ENCODE measurements at places on chromosomes 3 and 15.

GRCh38 chr15:75123395-75123794 lies 78.3 kb upstream of the C15orf39 start:
- no peak for DNase-seq

GRCh38 chr3:80898211-80898610 lies 863.2 kb downstream of the GBE1 start:
- DNase-seq: no peak

GRCh38 chr3:123281929-123282328 lies 80.2 kb downstream of the SEC22A start:
- DNase-seq: no peak

- no peak for DNase-seq
These were observed 322.8 kb downstream of the ZNF621 start for GRCh38 chr3:40847551-40847992.

GRCh38 chr3:49171119-49171774 lies at the start of gene KLHDC8B:
KLHDC8B (plus strand) TSS chr3:49171598; CDS start chr3:49172770, 1,172 bp downstream.
- DNase-seq: no peak

DNA sequence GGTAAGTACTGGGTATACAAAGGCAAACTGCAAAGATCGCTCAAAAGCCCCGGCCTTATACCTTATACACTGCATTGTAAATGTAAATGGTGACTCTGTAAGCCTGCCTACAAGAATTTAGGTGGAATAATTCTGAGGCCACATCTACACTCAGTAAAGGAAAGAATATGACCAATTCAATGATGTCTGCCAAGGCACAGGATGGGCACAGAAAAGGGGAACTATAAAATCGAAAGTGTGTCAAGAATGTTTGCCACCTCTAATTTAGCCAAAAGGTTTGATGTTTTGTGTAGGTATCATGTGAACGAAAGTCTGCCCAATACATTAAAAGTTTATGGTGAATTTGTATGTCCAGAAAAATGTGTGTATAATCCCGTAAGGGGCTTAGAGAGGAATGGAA lies 96.1 kb downstream of the FOXP1 start:
- DNase-seq: no peak

DNA sequence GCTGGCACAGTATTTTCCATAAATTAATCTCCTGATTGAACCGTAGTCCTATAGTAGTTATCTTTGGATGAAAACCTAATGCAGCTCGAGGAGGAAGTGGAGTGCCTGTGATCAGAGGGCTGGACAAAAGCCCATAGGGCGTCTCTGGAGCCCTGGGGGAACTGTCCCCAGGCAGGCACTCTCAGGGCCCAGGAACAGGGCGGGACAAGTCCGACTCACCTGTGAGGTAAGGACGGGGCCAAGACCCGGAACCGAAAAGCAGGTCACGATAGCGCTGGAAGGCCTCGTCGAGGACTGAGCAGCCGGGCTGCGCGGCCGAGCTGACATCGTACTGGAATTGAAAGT lies 341 bp downstream of the HEXA start:
- no peak for DNase-seq

GRCh38 chr3:189758186-189758585 lies 127.0 kb downstream of the TP63 start:
- DNase-seq: no peak

DNA sequence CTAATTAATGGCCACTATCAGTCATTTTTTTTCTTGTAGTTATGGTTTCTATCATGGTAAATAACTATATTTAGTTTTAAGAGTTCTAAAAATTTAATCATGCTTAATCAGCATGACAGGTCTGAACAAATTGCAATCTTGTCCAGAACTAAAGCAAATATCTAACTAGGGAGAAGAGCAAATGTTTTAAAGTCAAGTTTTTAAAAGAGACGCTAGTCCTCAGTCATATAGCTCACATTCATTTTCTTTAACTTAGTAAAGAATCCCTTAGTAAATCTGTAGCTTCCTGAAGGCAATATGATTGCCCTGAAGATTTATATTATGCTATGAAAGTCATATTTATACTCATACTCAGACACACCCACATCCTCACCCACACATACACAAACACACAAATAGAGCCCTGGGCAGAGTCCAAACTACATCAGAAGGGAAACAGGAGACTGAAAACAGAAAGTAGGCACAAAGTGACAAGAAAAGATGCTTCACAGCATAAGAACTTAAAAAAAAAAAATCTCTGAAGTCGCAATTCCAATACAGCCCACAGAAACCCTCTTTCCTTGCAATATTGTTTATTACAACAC lies 1149.1 kb downstream of the SI start:
- DNase-seq: no peak

DNA sequence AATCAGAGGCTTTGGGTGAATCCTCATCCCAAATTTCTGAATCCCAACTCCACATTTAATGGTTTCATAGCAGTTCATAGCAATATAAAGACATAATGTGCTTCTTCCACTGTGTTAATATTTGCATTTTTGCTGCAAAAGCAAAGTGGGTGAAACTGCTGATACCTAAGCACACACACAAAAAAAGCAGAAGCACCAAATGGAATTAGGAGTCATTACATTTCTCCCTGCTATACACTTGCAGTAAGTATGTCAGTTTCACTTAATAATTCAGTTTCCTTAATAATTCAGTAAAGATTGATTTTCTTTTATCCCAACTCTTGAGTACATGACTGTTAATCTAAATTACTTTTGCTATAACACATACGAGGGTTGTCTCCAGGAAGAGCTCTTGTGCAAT lies 48.9 kb upstream of the ALCAM start:
- DNase-seq: no peak

DNA sequence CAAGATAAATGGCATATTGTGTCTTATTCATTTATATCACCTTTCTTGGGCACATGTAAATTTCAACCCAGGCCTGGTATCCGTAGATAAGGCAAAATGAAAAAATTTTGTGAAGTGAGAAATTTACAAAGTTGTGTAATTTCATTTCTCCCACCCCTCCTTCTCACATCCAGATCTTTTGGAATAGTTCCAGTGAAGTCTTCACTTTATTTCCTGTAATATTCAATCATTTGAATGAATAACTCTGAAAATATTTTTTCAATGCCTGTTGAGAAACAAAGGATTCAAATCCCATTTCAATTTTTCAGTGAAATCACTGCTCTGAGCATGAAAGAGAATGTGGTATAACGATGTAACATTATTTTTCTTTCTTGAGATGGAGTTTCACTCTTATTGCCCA lies 53.4 kb downstream of the BTLA start:
- DNase-seq: no peak

GRCh38 chr3:31210068-31210645 lies 315.7 kb upstream of the GADL1 start:
- no peak for DNase-seq

DNA sequence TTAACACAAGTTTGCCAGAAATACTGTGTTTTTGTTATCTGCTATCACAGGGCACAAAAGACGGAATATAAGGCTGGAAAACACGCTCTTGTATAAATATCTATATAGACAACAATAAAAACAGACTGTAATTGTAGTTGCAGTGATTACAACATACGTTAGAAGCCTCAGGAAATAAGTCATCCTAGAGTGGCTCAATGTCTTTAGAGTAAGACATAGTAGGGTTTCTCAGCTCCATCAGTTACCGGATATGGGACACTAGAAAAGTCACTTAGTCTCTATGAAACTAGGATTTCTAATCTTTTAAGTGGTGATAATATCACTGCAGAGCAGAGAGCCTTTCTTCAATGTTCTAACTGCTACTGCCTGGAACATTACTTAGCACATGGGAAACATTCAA lies 208.8 kb downstream of the STAG1 start:
- no peak for DNase-seq

GRCh38 chr15:84826369-84826823 lies 9.2 kb downstream of the ALPK3 start:
- DNase-seq: no peak

- no peak for DNase-seq
These were observed 326.1 kb downstream of the ZNF621 start for GRCh38 chr3:40850861-40851260.

DNA sequence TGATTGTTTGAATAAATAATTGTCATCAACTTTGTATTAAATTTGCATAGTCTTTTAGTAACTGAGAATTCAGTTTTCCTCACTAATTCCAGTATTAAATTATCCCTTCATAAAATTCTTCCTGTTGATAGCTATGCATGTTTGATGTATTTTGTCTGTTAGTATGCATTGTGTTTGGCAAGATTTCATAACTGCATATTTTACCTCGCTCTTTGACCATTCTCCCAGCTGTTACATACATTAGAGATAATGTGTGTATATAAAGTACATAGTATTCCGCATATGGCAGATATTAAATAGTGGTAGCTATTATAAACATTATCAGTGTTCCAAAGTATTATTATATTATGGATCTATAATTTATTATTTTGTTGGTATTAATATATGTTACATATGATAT lies 10.6 kb upstream of the NFKBIZ start:
- DNase-seq: no peak

- no peak for DNase-seq
These were observed 859.6 kb downstream of the ROBO1 start for GRCh38 chr3:78908236-78908635.

DNA sequence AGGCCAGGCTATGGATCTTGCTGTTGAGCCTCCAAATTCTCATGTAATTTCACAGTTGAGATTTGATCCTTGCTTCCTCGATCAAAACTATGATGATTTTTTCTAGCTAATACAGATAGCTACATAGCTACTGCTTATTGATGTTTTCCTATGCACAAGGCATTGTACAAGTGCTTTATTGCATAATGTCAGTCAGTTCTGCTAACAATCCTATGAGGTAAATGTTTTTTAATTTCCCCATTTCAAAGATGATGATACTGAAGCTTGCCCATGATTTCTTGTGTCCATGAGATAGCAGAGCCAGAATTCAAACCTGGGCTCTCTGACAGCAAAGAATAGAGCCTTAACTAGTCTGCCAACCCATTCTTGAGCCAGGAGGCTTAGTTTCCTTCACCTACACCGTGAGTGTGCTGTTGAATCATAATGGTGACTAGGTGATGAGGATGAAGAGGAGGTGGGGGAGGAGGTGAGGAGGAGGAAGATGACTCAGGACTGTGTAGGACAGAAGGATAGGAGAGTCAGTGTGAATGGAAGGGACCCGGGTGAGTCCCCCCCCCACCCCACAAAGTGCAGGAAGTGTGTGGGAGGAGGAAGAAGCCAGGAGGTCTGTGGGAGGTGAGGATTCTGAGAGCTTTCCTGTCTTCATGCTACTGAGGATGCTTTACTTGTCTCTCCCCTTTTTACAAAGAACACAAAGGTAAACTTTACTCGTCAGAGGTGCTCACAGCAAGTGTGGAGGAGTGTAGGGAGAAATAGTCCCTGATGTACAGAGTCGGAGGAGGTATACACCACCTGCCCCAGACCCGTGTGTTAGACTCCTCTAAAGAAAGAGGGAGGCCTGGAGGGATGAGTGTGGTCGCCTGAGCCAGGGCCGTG lies 3.6 kb downstream of the TAGLN3 start:
- DNase-seq: no peak

DNA sequence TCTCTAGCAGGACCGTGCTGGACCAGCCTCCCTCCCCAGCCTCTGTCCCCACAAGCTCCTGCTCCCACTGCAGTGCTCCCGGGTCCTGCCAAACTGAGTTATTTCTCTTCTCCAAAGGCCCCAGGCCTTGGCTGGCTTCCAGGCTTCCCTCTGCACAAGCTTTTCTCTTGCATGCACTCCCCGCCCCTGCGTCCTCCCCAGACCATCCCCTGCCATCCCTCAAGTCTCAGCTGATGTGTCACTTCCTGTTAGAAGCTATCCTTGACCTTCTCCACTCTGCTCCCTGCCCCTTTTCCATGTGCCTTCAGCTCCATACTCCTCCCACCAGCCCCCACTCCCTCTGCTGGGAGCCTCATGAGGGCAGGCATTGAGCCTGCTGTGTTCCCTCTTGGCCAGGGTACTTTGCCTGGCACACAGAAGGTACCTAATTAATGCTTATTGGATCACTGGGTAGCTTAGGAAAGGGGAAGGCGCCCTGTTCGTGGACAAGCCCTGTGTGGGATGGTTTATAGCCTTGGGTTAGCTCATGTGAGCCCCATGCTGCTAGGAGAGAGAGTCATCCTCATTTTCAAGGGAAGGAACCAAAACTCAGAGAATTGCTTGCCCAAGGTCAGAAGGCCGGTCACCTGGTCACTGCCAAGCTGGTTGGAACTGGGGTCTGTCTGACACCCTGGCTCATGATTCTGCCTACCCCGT lies 56.4 kb downstream of the FEM1B start:
- no peak for DNase-seq

GRCh38 chr3:107986505-107986904 lies 104.3 kb downstream of the CD47 start:
- no peak for DNase-seq

- no peak for DNase-seq
These were observed 134.1 kb upstream of the COL8A1 start for GRCh38 chr3:99504258-99504657.

GRCh38 chr3:94256888-94257813 lies 194.3 kb downstream of the NSUN3 start:
- no peak for DNase-seq

DNA sequence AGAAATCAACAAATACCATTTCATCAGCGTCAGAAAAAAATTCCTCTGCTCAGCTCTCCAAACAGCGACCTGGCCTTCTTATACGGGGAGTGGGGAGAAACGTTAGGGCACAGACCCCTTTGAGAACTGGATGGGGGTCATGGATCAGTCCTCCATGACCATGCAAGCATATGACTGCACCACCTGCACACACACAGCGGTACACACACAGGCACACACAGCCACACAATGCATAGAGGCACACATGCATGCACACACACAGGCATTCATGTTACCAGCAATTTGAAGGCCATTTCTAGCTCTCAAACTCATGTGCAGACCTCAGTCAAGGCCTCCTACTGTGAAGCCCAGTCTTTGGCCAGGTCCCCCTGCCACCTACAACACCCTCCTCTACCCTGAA lies 50.2 kb downstream of the SLC41A3 start:
- DNase-seq: no peak

- DNase-seq: no peak
These were observed 25.4 kb downstream of the ADPGK start for GRCh38 chr15:72758182-72758581.

- no peak for DNase-seq
These were observed 153.4 kb downstream of the OTOL1 start for GRCh38 chr3:161649900-161650484.

- DNase-seq: no peak
These were observed 80.8 kb downstream of the OPA1 start for GRCh38 chr3:193673845-193674244.

- DNase-seq: no peak
These were observed 24.7 kb downstream of the RASGRF1 start for GRCh38 chr15:79065706-79066376.

GRCh38 chr15:98896802-98897732 lies 110.5 kb downstream of the PGPEP1L start:
- DNase-seq: no peak

GRCh38 chr15:73141216-73141900 lies 89.1 kb downstream of the NEO1 start:
- DNase-seq: no peak

- no peak for DNase-seq
These were observed 11.6 kb downstream of the RPL15 start for GRCh38 chr3:23928524-23928923.

GRCh38 chr3:127831723-127832172 lies 9.4 kb upstream of the MGLL start:
- no peak for DNase-seq

All from NCI-H2081 treated with DMSO at 0.1 percent for 48 hours (cell line).